ENCODE measurements at places on chromosomes 5 and 9.

DNA sequence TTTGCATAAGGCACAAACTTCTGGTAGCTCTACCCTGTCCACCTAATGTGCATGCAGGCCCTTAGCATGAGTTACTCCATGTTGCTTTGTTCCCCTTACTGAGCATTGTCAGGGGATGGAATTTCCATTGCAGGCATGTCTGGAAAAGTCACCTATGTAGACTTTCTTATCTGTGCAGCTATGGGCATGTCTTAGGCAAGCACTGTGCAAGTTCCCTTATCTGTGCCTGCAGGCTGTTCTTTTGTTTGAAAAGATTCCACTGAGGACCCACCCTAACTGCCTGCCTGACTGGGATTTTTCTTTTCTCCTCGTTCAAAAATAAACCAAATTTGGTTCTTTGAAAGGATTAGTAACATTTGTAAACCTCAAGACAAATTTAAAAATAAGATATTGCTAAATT lies 587.0 kb downstream of the CDH18 start:
- DNase-seq = no peak

GRCh38 chr5:87825583-87825982 lies 412.9 kb upstream of the CCNH start:
- no peak for DNase-seq

DNA sequence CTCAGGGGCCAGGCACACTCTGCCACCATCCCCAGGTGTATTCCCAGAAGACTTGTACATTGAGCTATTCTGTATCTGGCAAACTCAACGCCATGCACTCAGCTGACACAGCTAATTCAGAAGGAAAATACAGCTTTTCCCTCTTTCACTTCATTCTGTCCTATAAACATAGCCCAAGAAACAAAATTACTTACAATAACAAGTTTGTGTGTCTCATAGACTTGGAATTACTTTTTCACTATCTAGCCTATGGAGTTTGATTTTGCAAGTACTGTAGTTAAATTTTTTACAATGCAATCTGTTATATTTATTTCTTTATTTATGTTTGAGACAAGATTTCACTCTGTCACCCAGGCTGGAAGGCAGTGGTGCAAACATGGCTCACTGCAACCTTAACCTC lies 125.1 kb upstream of the KLF9 start:
- DNase-seq = no peak

DNA sequence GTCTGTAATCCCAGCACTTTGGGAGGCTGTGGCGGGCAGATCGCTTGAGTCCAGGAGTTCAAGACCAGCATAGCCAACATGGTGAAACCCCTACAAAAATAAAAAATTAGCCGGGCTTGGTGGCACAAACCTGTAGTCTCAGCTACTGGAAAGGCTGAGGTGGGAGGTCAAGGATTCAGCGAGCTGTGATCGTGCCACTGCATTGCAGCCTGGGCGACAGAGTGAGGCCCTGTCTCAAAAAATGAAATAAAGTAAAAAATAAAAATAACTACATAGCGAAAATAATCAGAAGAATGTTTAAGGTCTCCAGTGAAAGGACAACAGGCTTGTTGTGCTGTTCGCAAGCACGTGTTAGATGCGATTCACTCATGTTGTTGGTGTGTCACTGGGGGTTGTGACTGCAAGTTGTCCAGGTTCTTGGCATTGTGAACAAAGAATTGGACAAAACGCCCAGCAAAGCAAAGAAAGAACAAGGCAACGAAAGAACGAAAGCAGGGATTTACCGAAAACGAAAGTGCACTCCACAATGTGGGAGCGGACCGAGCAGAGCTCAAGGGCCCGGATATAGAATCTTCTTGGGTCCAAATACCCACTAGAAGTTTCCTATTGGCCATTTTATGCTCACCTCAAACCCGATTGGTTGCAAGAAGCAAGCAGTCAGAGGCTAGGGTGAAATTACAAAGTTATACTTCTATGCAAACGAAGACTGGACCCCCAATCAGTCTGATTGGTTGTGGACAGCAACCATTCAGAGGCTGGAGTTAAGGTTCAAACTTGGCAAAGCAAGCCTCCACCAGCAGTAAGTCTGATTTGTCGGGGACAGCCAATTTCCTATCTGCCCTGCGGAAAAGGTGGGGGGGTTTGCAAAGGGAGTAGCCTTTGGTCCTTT lies 844 bp upstream of the MCCC2 start:
- peak; percentile 51 for DNase-seq

GRCh38 chr5:161314033-161314432 lies 232.5 kb downstream of the GABRB2 start:
- DNase-seq = no peak

DNA sequence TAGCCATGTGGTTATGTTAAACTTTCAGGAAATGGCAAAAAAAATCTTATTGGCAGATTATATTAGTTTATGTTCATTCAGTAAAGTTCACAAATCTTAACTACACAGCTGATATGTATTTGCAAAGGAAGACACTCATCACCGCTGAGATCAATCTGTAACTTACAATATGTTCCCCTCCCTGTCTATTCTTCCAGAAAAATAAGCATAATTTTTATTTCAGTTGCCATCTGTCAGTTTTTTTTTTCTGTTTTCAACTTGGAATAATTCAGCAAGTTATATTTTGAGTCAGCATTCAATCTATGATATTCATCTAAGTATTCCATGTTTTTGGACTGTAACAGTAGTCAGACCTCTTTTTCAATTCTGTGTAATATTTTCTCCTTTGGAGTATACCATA lies 1019.9 kb upstream of the PTPRD start:
- no peak for DNase-seq

- no peak for DNase-seq
Measured at GRCh38 chr5:130975847-130976246, 189.2 kb downstream of the HINT1 start.

DNA sequence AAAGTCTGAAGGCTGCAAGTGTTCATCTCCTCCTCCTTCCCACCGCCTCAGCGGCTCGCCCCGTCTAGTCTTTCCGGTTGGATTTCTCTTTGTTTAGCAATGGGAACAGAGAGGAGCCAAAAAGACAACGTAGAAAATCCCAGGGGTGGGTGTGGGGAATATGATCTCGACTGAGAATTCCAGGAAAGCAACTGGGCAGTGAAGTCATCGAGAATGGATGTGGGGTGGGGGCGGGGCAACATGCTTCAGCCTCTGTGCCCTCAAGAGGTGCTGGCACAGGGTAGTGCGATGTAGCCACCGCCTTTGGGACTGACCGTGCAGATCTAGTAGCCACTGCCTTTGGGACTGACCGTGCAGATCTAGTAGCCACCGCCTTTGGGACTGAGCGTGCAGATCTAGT lies 12.9 kb downstream of the MSX2 start:
- no peak for DNase-seq

- no peak for DNase-seq
Measured at GRCh38 chr5:157189223-157189622, 8.6 kb downstream of the ITK start.

DNA sequence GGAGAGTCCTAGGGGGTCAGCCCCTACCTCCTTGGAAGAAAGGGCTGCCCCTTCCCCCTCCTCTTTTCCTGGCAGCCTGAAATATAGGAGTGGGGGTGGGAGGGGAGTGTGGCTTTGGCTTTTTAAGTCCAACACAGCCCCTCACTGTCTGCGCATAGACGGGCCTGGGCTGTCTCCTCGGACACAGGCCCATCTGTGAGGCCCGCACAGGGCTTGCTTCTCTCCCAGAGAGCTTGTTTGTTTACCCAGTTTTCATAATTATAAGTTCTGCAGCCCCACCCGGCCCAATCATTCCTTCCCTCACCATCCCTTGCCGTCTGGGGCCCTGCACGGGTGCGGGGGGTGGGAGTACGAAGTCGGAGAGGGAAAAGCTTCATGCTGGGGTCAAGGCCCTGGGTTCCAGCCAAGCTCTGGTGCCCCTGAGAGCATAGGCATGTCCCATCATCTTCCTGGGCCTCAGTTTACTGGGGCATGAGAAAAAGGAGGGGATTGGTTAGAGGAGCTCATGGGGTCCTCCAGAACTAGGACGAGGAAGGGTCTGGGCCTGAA lies 54.0 kb upstream of the STXBP1 start:
- DNase-seq = no peak

DNA sequence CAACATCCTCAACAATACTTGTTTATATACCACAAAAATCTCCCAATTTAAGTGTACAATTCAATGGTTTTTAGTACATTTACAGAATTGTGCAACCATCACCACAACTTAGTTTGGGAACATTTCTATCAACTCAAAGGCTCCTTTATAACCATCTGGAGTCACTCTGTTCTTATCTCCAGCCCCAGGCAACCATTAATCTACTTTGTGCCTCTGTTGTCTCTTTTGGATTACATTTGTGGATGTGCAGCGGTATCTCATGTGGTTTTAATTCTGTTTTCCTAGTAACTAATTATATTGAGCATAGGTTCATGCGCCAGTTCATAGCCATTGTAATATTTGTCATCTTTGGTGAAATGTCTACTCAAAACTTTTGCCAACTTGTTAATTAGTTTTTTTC lies 14.4 kb downstream of the ADAMTS19 start:
- no peak for DNase-seq

GRCh38 chr5:127001621-127002296 lies 28.6 kb downstream of the MARCHF3 start:
- no peak for DNase-seq

GRCh38 chr9:120481248-120481647 lies 98.7 kb downstream of the CDK5RAP2 start:
- DNase-seq = no peak

- DNase-seq = no peak
Measured at GRCh38 chr5:160356550-160357347, 13.7 kb downstream of the C1QTNF2 start.

- no peak for DNase-seq
Measured at GRCh38 chr9:135394699-135395645, 84.6 kb upstream of the PPP1R26 start.

GRCh38 chr5:151733358-151734063 lies 24.9 kb downstream of the ATOX1 start:
- no peak for DNase-seq

DNA sequence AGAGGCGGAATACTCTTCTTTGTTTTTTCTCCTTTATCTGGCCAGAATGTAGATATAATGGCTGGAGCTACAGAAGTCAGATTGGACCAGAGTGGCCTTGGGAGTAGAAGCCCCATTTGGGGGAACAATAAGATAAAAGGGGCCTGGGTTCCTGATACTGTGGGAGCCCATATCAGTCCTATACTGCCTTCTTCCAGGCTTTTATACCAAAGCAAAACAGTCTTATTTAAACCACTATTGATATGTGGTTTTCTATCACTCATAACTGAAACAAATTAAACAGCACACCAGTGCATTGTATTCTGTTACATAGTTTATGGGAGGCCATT lies 14.3 kb downstream of the SPAAR start:
- no peak for DNase-seq

GRCh38 chr5:99636663-99637062 lies 707.9 kb upstream of the CHD1 start:
- DNase-seq = no peak

GRCh38 chr5:145958436-145958835 lies 22.1 kb downstream of the SH3RF2 start:
- DNase-seq = no peak

DNA sequence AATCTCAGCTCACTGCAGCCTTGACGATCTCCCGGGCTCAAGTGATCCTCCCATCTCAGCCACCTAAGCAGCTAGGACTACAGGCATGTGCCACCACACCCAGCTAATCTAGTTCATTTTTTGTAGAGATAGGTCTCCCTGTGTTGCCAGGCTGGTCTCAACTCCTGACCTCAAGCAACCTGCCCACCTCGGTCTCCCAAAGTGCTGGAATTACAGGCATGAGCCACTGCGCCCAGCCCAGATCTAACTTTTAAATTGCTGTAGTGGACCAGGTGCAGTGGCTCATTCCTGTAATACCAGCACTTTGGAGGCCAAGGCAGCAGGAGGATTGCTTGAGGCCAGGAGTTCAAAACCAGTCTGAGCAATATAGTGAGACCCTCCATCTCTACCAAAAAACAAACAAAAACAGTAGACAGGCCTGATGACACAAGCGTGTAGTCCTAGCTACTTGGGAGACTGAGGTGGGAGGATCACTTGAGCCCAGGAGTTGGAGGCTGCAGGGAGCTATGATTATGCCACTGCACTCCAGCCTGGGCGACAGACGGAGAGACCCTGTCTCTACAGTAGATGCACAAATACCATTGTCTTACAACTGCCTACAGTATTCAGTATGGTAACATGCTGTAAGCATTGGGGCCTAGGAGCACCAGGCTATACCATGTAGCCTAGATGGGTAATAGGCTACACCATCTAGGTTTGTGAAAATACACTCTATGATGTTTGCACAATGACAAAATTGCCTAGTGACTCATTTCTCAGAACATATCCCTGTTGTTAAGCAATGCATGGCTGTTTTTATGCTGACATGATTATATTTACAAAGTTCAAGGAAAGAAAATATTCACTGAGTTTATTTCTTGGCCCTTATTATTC lies 1.5 kb upstream of the SIT1 start:
- DNase-seq = no peak

DNA sequence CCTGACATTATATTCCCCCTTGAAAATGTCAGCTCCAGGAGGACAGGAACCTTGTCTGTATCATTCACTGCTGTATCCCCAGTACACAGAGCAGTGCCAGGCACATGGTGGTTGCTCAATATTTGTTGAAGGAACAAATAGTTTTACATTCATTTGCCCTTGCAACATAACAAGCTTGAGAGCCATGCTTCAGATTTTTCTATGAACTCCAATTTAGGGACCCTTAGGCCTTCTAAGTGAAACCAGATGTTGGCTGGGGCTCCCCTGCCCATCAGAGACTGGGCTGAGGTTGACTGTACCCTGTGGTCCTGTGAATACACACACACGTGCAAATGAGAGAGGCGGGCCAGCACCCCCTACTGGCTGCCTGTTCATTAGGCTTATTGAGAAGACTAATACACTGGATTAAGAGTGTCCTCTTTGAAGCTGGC lies 214.9 kb upstream of the WWC1 start:
- DNase-seq = no peak

DNA sequence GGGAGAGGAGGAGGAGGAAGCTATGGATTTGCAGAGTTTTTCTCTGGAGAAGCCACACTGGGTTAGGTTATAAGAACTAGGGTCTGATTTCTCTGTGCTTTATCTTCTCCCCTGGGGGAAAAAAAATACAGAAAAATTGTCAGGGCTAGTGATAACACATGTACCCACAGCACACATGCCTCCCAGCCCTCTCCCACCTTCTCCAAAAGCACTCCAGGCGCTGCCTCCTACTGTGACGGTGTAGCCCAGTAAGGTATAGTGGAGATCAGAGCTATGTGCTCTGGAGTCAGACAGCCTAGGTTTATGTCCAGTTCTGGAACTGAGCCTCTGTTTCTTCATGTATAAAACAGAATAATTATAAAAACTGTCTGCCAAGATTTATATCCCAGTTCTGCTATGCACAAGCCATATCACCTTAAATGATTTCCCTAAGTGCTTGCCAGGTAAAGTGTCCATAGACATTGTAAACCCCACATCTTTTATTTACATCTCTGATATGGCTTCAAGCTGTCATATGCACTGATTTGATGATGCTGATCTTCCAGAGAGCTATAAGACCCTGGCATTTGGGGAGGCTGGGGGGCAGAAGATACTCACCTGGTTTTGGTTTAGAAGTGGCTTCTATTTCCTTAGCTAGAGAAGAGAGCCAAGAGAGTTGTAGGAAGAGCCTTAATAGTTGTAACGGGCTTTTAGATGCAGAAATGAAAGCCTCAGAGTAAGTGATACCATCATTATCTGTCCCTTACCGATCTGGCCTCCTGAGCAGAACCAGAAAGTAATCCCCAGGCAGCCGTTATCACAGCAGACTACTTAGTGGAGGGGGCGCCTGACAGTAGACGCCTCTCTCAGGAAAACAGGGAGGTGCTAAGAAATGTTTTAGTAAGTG lies 7.6 kb downstream of the SLC1A3 start:
- no peak for DNase-seq

GRCh38 chr9:37522971-37523370 lies 37.2 kb downstream of the POLR1E start:
- DNase-seq = no peak

Measured in CD8-positive, alpha-beta memory T cell (primary cell).